Iris pigment epithelial cell (primary cell): ENCODE measurements at places on chromosomes 11 and 22.

- DNase-seq: no peak
These were observed 9.8 kb downstream of the IL17REL start for GRCh38 chr22:50002791-50003190.

GRCh38 chr11:64004590-64004984 lies 18.3 kb downstream of the OTUB1 start:
- no peak for DNase-seq

GRCh38 chr11:13229136-13229535 lies 48.5 kb upstream of the BMAL1 start:
- DNase-seq: no peak

- no peak for DNase-seq
These were observed 825 bp downstream of the PTPMT1 start for GRCh38 chr11:47566149-47566698.

GRCh38 chr11:69915501-69916250 lies 96.5 kb upstream of the FGF3 start:
- peak; percentile 35 for DNase-seq

- peak; percentile 40 for DNase-seq
These were observed 61.8 kb upstream of the POU2AF2 start for GRCh38 chr11:111183706-111184105.

DNA sequence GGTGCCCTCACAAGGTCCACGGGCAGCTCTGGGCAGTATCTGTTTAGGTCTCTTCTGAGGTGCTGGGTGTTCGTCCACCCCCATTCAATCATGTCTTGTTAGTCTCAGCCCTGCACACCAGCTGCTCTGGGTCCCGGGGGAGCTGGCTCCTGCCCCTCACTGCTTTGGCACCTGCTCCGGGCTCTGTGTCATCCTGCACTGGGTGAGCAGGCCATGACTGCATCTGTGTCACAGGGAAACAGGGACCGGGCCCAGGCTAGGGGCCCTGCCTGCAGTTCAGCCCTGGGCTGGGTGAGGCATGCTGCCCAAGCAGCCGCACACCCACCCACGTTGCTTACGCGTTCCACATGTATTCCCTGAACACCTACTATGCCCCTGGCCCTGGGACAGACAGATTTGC lies 43.9 kb downstream of the ELFN2 start:
- no peak for DNase-seq

GRCh38 chr11:95674657-95675358 lies 114.8 kb downstream of the FAM76B start:
- DNase-seq: no peak

GRCh38 chr11:125250318-125251213 lies 86.0 kb downstream of the PKNOX2 start:
- DNase-seq: no peak
